ENCODE measurements at places on chromosomes 2 and 18.

GRCh38 chr2:216768908-216769411 is 73.6 kb upstream of the IGFBP5 start:
- peak; percentile 73 for DNase-seq

DNA sequence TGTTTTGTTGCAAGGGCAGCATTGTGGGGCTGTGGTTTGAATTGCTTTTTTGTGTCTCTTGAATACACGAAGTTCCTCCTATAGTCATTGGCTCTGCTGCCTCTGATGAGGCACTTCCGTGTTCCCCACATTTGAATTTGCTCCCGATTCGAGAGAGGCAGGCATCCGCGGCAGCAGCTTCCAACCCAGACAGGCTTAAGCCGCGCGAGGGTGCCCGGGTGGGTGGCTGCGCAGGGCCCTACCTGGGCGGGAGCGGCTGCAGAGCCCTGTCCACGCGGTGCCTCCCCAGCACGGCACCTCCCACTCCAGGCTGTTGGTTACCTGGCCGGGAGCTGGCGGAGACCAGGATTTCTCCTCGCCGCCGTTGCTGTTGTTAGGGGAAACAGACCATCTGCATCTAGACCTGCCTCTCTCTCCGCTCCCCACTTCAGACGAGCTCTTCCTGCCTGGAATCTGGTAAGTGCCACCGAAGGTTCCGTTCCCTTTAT is 151.3 kb downstream of the NEDD4L start:
- peak; percentile 45 for DNase-seq

GRCh38 chr2:24652265-24653182 is 140.7 kb downstream of the PTRHD1 start:
- no peak for DNase-seq

DNA sequence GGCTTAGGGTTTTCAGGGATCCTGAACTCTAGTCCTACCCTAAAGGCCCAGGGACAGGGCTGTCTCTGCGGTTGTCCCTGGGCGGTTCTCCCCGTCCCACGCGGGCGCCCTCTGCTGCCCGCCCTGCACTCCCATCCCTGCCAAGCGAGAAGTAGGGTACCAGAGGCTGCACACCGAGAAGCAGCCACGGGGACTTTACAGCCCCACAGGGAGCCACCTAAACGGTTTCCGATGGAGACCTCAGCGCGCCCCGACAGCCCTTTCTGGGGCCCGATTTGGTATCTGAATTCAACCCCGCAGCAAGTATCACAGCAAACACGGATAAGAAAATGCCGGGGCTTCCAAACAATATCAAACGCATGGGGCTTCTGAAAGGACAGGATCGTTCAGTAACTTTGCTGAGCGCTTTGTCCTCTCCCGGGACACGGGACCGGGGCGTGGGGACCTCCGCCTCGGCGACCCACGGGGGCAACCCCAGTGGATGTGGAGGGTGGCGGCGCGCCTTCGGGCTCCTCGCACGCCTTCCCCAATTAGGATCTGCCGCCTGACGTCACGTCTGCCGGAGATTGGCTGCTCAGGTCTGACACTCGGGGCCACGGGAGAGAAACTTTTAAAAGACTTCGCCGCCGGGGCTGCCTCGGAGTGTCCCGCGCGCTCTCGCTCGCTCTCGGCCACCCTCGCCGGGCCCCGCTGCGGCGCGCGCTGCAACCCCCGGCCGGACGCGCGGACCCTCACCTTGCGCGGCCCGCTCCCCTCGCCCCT is at the start of gene LTBP1:
TSS of gene LTBP1 (plus strand) at position 640 of the 762 bp plus-strand sequence. CDS start 372 bp downstream, outside the sequence.
- DNase-seq: peak; percentile 82

DNA sequence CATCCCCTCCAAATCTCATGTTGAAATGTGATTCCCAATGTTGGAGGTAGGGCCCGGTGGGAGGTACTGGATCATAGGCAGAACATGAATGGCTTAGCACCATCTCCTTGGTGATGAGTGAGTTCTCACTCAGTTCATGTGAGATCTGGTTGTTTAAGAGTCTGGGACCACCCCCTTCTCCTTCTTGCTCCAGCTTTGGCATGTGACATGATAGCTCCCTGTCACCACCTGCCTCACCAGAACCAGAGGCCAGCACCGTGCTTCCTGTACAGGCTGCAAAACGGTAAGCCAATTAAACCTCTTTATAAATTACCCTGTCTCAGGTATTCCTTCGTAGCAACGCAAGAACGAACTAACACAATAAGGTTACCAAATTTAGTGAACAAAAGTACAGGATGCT is 95.4 kb downstream of the ZBTB7C start:
- DNase-seq: no peak

DNA sequence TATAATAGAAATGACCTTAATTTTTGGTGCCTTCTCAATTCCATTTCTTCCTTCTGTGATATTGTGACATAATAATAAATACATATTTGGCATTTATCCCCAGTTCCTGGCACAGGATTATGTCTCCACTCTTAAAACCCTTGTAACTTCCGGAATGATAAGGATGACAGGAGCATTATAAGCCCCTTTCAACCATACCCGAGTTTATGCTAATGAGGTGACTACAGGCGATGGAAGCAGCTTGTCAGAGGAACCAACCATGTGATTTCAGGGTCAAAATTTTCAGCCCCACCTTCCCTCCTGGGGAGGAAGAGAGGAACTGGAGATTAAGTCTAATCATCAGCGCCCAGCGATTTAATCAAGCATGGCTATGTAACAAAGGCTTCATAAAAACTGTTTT is 528.5 kb upstream of the CRIM1 start:
- no peak for DNase-seq

- no peak for DNase-seq
These were observed 323.9 kb downstream of the SLC8A1 start for GRCh38 chr2:40127890-40128557.

DNA sequence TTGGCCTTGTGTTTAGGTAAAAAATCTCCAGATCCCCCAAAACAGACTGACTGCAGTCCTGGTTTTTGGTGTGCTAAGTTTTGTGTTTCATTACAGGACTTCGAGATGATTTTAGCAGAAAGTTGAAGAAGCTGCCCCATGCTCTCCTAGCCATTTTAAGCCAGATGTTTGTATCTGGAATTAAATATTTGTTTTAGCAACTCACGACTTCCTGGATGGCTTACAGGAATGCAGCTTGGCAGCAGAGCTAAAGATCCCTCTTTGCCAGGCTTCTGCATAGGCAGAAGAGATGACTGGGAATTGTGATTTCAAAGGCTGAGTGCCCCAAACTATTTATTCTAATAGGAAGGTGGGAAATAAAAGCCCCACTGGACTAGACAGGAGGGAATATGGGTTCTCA is 31.1 kb downstream of the ONECUT2 start:
- no peak for DNase-seq

- DNase-seq: no peak
These were observed 67.0 kb downstream of the CACNB4 start for GRCh38 chr2:152031747-152032306.

DNA sequence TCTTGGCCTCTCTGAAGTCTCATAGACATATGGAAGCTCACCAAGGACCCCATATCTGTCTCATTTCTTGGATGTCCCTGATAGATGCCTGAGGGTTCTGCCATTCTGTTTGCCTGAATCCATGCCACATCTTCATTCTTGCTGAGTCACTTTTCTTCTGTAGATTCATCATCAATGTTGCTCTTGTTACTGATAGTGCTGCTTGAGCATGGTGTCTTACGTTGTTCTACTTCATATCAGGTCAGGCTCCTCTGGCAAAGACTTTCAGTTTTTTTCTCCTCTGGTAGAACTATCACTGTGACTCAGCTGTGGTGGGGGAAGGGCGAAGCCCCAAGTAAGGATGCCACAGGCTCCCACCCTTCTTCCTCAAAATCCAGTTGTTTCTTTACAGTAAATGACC is 885.2 kb downstream of the DCDC2C start:
- DNase-seq: no peak

DNA sequence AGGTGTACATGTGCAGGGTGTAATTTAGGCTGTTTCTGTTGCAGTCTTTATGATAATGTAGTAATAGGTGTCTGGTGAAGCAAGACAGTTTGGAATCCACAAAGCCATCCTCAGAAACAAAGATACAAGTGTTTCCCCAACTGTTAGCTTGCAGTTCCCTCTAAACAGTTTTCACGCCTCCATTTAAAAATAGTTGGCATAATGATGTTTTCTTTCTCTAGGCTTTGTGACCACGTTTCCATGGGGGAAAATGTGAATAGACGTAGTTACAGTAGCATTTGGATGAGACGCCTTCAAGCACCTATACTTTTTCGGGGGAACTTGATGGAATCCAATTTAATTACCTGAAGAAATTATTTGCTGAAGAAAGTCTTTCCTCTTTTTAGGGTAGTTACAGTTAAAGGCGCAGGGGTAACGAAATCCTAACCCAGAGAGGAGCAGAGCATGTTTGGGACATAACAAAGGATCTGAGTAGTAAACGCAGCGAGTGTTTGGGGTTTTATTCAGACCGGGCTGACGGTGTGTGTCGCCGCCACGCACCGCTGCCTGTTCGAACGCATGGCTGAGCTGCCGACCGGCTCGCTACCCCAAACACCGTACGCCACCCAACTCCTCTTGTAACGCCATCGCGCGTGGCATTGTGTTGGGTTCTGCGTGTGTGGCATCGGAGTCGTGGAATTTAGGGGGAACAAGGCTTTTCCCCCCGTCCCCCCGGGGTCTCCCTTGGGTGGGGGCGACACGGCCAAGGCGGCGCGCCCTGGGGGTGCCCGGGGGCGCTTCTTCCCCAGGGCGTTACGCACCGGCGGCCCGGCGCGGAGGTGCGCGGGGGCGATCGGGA is 681 bp upstream of the NRP2 start:
- no peak for DNase-seq

- DNase-seq: no peak
These were observed 98.5 kb downstream of the THSD7B start for GRCh38 chr2:136863874-136864273.

DNA sequence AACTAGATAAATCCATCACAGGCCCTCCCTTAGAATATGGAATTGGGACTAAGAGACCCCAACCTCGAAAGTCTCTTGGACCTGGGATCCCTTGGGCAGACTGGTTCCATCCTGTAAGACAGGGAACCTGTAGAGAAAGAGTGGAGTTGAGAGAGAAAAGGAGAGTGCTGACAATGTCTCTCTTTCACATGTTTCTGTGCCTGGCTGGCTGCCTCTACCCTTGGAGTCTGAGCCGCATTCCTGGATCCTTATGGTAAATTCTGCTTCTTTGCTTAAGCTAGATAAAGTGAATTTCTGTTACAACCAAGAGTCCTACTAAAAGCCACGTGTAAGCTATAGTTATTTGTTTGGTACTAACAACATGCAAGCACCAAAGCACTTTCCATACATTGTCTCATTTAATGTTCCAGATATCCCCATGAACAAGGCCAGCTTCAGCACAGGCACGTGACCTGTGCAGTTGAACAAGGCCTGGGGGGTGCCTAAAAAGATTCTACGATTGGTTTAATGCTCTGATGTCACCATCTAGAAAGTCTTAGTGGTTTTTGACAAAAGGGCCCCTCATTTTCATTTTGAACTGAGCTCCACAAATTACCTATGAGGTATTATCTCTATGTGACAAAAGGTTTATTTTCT is 2.1 kb upstream of the PUM2 start:
- DNase-seq: no peak

- no peak for DNase-seq
These were observed 39.1 kb downstream of the ATOH8 start for GRCh38 chr2:85792783-85793441.

DNA sequence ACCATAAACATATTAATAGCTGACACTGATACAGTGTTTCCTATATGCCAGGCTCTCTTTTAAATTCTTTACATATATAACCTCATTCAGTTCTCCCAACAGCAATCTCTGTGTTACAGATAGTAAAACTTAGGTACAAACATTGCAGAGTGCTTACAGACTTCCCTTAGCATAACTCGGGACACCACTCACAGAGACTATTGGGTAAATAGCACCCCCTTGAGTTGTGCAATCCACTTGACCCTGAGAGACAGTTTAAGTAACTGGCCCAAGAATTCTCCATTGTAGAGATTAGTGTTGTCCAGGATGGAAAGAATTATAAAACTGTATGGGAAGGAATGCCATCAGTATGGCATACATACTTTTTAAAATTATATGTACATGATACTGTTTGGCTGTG is 110.1 kb downstream of the POLE4 start:
- no peak for DNase-seq

DNA sequence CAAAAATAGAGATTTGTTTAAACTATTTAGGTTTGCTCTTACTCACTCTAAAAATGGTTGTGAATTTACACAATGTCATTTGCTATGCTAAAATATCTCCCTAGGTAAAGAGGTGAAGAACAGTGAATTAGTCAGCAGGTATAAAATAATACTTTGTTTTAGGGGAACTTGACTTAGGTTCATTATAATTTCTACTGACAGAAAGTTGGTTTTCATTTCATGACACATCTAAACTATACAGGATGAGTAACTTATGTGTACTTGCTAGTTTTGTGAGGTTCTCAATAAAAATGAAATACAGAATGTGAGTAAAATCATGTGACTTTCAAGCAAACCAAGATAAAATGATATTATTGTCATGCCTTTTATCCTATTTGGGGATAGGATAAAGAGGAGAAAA is 66.0 kb downstream of the DIS3L2 start:
- DNase-seq: no peak

DNA sequence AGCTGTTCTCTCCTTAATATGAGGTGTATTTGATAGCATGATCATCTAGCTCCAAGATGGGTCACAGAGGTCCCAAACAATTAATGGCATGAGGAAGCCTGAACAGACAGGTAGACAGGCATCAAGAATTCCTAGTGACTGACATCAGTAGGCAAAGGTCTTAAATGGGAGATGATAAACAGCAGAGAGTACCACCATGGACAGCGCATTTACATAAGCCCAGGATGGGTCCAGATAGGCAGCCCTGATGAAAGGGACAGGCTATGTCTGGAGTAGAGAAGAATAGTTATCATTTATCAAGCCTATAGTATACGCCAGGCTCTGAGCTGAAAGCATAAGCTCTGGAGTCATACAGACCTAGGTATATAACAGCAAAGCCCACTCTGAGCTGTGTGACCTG is 434.7 kb upstream of the SETBP1 start:
- DNase-seq: no peak

DNA sequence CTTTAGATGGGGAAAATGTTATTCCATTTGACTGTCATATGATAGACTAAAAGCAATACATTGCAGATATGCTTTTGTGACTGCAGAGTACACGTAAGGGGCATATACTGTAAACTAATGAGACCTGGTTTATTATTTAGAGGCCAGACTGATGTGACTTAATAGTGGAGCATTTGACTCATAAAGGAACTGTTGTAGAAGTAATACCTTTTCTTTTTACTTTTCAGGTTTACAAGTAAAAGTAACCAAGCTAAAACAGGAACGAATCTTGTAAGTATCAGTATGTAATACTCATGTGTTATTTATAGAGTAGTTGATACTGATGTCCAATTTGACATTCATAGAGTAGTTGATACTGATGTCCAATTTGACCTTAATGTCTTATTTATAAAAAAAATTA is 13.1 kb downstream of the RBBP8 start:
- DNase-seq: no peak

GRCh38 chr2:213846856-213847255 is 562.6 kb downstream of the SPAG16 start:
- no peak for DNase-seq

- DNase-seq: no peak
These were observed 125.8 kb downstream of the UBE2E3 start for GRCh38 chr2:181106229-181106628.

GRCh38 chr2:168529900-168530561 is 74.0 kb downstream of the CERS6 start:
- DNase-seq: no peak
